LHCN-M2 (cell line): ENCODE measurements at places on chromosomes 2 and 18.

DNA sequence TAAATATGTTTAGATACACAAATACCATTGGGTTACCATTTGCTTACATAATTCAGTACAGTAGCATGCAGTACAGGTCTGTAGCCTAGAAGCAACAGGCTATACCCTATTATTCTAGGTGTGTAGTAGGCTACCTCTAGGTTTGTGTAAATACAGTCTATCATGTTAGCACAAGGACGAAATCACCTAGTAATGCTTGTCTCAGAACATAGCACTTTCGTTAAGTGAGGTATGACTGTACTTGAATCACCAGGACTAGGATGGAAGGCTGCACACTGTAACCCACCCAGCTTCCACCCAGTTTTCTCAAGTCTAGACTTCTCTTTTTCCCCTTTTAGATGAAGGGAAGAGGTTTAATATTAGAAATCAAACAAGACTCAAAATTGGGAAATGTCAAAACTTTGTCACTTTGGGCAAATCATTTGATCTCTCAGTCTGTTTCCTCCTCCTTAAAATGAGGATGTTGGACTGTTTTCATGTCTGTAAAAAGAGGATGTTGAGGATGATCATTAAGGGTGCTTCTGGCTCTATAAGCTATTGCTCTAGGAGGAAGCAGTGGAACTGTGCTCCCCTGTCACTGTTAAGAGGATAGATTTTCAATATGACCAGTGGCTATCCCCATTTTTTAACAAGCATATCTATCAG is 3.7 kb upstream of the SOCS6 start:
- DNase-seq: no peak

- no peak for DNase-seq
These were observed 47.4 kb upstream of the KIDINS220 start for GRCh38 chr2:8884812-8885211.

DNA sequence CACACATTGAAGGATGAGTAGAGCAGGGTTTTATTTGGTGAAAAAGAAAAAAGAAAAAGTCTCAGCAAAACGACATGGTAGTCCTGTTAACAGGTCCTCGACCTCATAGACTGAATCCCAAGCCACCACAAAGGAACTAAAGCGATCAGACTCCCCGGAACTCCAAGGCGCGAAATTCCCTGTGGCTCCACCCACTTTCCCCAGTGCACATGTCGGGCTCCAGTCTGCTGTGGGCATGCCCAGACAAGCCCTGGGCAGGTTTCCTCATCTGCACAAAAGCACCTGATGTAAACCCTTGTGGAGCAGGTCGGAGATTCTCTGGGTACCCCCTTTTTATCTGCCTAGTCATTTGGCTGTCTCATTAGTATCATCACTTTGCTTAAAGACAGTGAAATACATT is 170.7 kb upstream of the FSIP2 start:
- DNase-seq: no peak

DNA sequence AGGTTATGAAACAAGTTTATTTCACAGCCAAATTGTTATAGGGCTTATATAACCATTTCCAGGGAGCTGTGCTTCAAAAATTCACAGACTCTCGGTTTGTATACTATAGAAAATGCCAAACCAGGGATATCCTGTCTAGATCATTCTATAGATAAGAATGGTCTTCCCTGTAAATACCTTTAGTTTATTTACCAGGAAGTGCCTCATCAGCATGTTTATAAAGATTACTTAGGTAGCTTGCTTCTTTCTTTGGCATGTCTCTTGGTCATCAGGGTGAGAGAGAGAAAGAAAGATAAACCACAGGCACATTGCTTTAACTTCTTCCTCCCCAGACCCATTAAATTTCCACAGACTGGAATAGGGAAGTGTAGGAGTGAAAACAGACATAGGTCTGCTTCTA is 439.4 kb downstream of the SPAG16 start:
- DNase-seq: no peak

DNA sequence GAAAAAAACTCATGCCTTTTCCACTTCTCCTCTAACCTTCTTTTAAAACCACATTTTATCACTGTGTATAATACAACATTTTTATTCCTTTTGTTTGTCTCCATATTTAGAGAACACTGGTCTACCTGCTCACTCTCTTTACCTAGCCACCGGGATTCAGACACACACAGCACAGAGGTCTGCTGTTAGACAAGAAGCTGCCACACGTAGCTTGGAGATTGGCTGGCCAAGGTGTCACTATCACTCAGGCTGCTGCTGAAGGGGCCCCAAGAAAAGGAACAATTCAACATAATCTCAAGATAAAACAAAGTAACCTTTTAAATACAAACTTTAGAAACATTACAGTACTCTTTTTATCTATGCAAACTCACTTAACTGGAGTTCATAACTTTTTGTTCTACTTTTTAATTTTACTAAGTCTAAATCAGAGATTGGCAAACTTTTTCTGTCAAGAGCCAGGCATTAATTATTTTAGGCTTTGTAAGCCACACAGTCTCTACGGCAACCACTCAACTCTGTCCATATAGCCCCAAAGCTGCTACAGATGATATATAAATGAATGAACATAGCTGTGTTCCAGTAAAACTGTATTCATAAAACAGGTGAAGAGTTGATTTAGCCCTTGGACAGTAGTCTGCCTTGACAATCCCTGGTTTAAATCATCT is 25.8 kb downstream of the FEZ2 start:
- DNase-seq: no peak

- DNase-seq: no peak
These were observed 127.2 kb downstream of the OSBPL1A start for GRCh38 chr18:24270358-24270936.

DNA sequence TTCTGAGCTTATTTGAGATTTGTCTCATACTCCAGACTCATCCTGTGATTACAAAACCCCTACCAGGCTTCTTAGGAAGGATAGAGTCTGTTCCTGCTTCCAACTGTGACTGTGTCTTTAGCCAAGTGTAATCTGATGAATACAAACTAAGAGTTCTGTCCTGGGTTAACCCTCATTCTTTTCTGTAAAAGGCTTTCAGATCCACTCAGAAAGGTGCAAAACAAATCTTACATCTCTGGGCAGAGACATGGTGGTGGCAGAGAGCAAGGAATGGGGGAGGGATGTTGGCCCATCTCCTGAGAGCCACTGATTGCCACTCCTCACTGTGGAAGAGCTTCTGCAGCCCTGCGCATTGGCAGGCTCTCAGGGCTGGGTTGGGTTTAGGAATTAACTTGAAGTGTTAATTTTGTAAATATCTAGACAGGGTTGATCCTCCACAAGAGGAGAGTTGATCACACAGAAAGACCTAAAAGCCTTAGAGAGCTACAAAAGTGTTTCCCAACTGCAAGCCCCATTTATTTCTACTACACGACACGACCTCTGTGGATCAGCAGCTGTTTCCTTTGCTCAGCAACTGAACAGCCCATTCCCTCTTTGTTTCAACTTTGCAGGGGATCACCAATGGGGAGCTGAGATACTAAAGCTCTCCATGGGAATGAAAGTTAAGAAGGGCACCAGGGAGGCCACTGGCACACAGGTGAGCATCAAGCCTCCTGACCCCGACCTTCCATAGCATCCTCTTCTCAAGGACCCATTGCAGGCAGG is 23.7 kb upstream of the SPTBN1 start:
- no peak for DNase-seq

- DNase-seq: no peak
These were observed 18.1 kb downstream of the FBXO48 start for GRCh38 chr2:68448671-68449653.

- no peak for DNase-seq
These were observed 675.6 kb upstream of the CELF4 start for GRCh38 chr18:38241216-38241615.

DNA sequence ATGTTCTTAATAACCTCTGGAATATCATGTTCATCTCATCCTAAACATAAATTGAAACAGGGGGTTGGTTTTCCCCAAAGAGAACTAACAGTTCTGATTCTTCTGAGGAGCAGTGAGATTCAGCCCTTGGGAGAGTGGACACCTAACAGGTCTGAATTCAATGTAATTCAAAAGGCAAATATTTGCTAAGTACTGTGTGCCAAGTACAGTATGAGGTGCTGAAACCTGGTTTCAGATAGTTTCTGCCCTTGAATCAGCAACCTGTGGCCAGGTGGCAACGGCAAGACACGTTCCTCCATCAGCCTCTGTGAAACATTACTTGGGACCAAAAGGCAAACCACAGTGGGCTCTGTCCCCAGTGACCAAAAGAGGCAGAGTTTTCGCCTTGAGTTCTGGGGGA is 1.3 kb downstream of the LRRC30 start:
- no peak for DNase-seq

DNA sequence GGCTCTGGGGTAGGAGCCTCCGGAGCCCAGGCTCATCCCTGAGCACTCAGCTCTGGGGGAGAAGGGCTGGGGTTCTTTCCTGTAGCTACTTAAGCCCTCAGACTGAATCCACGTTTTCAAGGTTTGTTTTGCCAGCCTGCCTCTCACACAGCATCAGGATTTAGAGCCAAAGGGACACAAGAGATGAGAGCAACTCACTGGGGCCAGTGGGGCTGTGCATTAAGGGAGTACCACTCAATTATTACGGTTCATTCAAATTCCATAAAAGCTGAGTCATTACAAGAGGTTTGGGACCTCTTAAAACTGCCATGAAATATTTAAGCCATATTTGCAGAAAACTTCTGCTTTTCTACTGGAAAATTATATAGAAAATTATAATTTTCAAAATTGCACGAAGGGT is 17.1 kb upstream of the SNED1 start:
- DNase-seq: peak; percentile 72

GRCh38 chr2:65031341-65032018 is 24.7 kb upstream of the CEP68 start:
- no peak for DNase-seq

- DNase-seq: no peak
These were observed 284.2 kb downstream of the CAMKMT start for GRCh38 chr2:44645937-44646336.
